ENCODE measurements at places on chromosomes 5 and 9. TPM values are rescaled to one million over a fixed set of nuclear protein-coding genes. Genes with fewer than 3 reads are reported as not detected.

SOHLH1 gene
- not detected for total RNA-seq

CETN3 gene
- 30.0 TPM for total RNA-seq

FAM221B gene
- total RNA-seq = not detected

DNA sequence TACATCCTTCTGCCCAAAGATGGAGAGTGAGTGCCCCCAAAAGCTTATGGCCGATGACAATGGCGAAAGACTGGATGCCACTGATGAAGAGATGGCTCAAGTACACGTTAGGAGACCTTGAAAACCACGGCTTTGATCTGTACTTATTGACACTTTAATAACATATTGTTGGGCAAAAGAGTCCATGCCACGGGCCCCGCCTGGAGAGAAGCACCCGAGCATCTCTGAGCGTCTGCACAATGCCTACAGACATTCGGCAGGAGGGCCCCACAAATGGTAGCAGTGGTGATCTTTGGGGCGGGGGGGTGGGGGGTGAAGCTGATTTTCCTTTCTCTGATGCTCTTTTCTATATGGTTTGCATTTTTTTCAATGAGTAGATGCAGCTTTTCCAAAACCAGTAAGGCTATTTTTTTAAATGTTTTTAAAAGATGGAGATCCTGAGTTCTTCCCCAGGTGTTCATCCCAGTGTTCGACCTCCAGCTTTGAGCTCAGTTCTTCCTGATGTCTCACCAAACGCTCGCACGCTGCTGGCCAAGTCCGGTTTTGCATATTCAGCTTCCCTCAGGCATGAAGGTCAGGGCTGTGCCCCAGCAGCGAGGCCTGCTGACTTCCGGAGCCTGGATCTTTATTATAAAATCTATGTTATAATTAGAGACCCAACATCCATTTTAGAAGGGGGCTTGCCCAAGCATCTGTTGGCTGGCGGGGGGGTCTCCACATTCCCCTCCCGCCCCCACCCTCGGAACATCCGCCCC lies 34.3 kb upstream of the BARHL1 start:
- H3K27ac ChIP-seq = peak overlapping the region; percentile 91
- H3K4me1 ChIP-seq = peaks cover 37% of the 10 kb centered on the region
- H3K36me3 ChIP-seq = peaks cover 13% of the 10 kb centered on the region
- H3K27me3 ChIP-seq = no peaks in the 10 kb centered on the region

IER5L gene
- total RNA-seq = 60.3 TPM

GRCh38 chr9:98362624-98363252 lies 107.3 kb upstream of the TBC1D2 start:
- H3K27me3 ChIP-seq = peaks cover 64% of the 10 kb centered on the region
- H3K27ac ChIP-seq = no peak overlapping the region
- no peak overlapping the region for H3K4me3 ChIP-seq
- no peak for DNase-seq

- H3K36me3 ChIP-seq = no peaks in the 10 kb centered on the region
- H3K27me3 ChIP-seq = no peaks in the 10 kb centered on the region
- peaks cover 29% of the 10 kb centered on the region for H3K4me1 ChIP-seq
- DNase-seq = no peak
- no peak overlapping the region for H3K4me3 ChIP-seq
Observed at GRCh38 chr5:139149477-139150199, 48.5 kb downstream of the SIL1 start.

DNA sequence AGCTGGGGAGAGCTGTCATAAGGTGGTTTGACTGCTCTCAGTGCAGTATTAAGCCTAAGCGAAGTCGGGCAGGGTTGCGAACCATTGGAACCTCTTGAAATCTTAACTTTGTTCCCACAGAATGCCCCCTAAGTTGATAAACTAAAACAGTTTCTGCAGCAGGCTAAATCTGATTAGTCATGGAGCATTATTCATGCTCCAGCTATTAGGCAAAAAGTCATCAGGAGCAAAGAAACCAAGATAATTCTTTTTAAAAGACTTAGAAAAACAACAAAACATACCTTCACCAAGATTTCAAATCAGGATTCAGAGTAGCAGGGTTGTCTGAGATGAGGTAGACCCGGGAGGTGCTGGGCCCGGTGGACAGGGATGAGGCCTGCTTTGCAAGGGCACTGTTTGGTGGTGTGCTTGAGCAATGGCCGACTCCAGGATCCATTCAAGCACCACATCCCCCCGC lies 69.9 kb upstream of the PLPP1 start:
- H3K27me3 ChIP-seq = no peaks in the 10 kb centered on the region
- H3K36me3 ChIP-seq = no peaks in the 10 kb centered on the region
- no peak overlapping the region for H3K4me3 ChIP-seq

DNA sequence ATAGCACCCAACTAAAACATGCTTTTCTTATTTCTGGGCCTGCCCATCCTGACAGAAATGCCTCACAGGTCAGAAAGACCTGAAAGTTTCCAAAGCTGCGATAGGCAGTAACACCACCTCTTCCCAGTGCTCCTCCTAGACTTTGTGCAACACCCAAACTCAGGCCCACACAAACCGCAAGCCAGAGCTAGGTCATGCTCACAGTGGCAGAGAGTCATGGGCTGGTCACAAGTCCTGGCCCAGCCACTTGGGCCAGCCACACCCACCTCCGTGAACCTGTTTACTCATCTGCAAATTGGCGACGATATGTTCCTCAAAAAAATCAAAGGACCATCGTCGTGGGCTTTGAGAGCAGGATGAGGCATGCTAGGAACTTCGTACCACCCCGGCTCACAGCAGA lies 44.0 kb upstream of the SLC25A51 start:
- no peak overlapping the region for H3K27ac ChIP-seq
- DNase-seq = no peak
- no peak overlapping the region for H3K4me3 ChIP-seq

- H3K4me1 ChIP-seq = no peaks in the 10 kb centered on the region
- no peaks in the 10 kb centered on the region for H3K27me3 ChIP-seq
- no peak overlapping the region for H3K4me3 ChIP-seq
- H3K27ac ChIP-seq = no peak overlapping the region
- H3K36me3 ChIP-seq = no peaks in the 10 kb centered on the region
Observed at GRCh38 chr9:19424176-19424779, 15.5 kb downstream of the ACER2 start.

DNA sequence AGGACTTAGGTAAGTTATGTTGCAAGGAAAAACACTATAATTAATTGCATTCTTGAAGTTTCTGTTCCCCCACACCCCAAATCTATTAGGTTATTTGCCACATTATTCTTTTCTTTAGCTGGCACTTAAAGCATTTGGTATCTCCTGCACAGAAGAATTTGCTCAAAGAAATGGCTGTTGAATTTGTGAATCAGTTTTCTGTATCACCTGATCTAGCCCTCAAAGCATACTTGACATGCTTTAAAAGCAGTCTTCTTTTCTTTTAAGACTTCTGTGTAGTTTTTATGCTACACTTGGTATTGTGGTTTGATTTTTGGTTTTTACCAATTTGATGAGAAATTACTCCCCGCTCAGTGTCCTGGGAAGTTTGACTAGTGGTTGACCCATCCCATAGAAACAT lies 69.1 kb downstream of the RIC1 start:
- no peak for DNase-seq
- H3K4me1 ChIP-seq = no peaks in the 10 kb centered on the region
- H3K4me3 ChIP-seq = no peak overlapping the region
- no peaks in the 10 kb centered on the region for H3K27me3 ChIP-seq
- H3K36me3 ChIP-seq = no peaks in the 10 kb centered on the region
- H3K27ac ChIP-seq = no peak overlapping the region

- H3K36me3 ChIP-seq = peaks cover 4% of the 10 kb centered on the region
- DNase-seq = peak; percentile 79
- H3K27ac ChIP-seq = no peak overlapping the region
Observed at GRCh38 chr9:69104830-69105527, 69.1 kb upstream of the TJP2 start.

HACD4 gene
- 0.10 TPM for total RNA-seq
